Activated CD4-positive, alpha-beta T cell treated with anti-CD3 and anti-CD28 coated beads for 1 hour (primary cell): ENCODE measurements at places on chromosomes 12 and 14.

DNA sequence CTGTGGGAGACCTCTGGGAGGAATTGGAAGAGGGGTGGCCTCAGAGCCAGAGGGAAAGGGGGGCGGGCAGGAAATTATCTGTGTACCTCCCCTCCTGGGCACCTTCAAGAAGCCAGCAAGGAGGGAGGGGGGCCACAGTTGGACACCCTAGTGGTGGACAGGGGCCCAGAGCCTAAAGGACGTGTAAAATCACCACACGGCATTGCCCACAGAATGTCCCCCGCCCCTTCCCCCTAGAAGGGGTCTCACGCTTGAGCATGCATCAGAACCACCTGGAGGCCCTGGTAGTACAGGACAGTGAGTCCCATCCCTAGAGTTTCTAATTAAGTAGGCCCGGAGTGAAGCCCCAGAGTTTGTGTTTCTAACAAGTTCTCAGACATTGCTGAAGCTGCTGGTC lies 8.2 kb downstream of the ENDOU start:
- DNase-seq: no peak

DNA sequence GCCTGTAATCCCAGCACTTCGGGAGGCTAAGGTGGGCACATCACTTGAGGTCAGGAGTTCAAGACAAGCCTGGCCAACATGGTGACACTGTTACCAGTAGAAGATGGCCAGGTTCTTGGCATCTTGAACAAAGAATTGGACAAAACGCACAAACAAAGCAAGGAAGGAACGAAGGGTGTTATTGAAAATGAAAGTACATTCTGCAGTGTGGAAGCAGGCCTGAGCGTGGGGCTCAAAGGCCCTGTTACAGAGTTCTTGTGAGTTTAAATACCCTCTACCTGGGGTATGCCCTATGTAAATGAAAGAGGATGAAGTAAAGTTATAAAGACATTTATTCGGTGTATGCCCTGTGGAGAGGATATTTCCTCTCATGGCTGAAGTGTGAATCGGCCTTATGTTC lies 20.8 kb upstream of the CDK17 start:
- DNase-seq: no peak

GRCh38 chr12:68367903-68368302 lies 35.7 kb upstream of the MDM1 start:
- DNase-seq: no peak

- no peak for DNase-seq
Measured at GRCh38 chr12:112900298-112901145, 6.2 kb upstream of the OAS1 start.

GRCh38 chr12:90543841-90544240 lies 411.1 kb downstream of the CCER1 start:
- no peak for DNase-seq

DNA sequence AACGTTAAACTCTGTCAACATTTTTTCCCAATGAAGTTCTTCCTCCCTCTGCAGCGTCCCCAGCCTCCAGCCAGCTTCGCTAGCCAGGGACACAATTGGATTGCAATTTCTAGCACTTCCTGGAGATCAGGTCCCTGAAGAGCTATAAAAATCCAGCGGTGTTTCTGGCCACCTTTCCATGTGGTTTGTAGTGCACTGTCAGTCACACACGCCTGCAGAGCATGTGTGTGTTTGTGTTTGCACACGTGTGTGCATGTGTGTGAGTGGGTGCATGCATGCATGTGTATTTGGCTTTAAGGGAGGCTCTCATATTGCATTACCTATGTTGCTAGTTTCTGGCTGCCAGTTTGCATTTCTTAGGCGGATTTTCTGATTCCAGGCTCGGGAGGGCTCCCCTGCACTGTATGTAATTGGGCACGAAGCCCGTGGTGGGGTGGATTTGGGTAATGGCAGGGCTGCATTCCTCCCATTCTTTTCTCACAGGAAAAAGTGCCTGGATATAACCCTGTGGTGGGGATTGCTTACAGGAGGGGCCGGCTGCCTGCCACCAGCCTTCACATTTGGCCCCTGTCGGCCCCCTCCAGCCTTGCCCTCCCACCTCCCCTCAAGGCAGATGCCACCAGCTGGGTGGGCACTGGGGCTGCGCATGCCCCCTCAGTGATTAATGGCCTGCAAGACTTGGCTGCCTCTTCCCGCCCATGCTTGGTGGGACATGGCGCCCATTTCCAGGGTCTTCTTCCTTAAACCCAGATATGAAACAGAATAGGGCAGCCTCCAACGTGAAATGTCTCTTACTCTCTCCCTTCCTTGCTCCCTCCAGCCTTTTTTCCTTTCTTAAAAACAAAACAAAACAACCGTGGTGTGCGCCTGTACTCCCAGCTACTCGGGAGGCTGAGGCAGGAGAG lies 74.0 kb downstream of the TSPAN9 start:
- no peak for DNase-seq

GRCh38 chr14:56120091-56120691 lies 2.0 kb downstream of the PELI2 start:
- no peak for DNase-seq

GRCh38 chr12:26125400-26126339 lies 833 bp upstream of the BHLHE41 start:
- DNase-seq: no peak

GRCh38 chr12:11812586-11813437 lies 163.3 kb downstream of the ETV6 start:
- DNase-seq: no peak

- DNase-seq: peak; percentile 47
Measured at GRCh38 chr12:130870442-130871285, 1.2 kb upstream of the RAN start.

- no peak for DNase-seq
Measured at GRCh38 chr14:91387169-91387835, 30.3 kb downstream of the CCDC88C start.

DNA sequence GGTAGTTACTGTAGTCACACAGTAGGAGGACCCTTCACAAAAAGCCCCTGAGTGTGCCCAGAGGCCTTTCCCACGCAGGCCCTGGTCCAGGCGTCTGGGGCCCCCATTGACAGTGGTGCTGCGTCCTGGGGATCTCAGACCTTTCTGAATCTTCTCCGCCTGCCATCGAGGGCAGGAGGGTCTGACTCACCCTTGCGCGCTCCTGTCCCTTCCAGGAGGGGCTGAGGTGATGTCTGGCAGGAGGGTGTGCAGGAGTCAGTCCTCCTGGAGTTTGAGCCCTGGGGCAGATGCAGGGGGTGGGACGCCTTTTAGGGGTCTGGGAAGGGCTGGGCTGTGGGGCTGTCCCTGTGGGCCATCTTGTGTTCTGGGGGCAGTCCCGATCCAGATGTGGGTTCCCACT lies 386.8 kb downstream of the TMEM121 start:
- no peak for DNase-seq
